ENCODE measurements at places on chromosomes 4 and X.

- no peak for DNase-seq
These were observed 45.1 kb upstream of the WDR17 start for GRCh38 chr4:176020481-176021085.

DNA sequence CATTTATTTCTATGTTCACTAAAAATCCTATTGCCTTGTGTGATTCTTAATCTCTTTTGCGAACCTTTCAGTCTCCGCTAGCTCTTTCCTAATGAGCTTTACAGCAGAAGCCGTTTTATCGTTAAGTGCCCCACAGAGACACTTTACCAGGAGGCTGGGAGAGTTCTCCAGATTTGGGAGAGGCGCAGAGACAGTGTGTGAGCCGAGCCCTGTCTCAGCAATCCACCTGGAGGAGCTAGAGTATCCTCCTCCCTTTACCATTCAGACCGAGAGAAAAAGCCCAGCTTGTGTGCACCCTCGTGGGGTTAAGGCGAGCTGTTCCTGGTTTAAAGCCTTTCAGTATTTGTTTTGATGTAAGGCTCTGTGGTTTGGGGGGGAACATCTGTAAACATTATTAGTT lies 54.9 kb upstream of the MTM1 start:
- no peak for DNase-seq

- DNase-seq = no peak
These were observed 604.6 kb upstream of the GRIA3 start for GRCh38 chrX:122579526-122579925.

- no peak for DNase-seq
These were observed 187.1 kb downstream of the SHROOM3 start for GRCh38 chr4:76622126-76622525.

DNA sequence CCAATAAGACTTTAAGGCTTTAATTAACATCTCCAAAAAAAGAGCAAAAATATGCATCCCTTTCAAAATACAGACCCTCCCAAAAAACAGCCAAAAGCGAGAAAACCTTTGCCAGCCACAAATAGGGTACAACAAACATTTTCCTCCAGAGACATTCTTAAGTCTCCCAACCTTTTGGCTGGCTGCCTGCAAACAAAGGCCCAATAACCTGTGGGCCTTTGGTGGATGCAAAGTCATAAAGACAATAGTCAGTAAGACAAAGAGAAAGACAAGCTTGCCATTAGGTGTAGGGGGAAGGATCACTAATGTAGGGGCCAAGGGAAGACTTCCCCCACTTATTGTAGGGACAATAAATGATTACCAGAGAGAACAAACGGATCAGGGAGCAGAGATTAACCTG lies 215.5 kb upstream of the ZFP42 start:
- no peak for DNase-seq

GRCh38 chr4:54976682-54977081 lies 148.7 kb downstream of the KDR start:
- DNase-seq = no peak

GRCh38 chr4:172777729-172778431 lies 390.7 kb upstream of the GALNT7 start:
- DNase-seq = no peak

DNA sequence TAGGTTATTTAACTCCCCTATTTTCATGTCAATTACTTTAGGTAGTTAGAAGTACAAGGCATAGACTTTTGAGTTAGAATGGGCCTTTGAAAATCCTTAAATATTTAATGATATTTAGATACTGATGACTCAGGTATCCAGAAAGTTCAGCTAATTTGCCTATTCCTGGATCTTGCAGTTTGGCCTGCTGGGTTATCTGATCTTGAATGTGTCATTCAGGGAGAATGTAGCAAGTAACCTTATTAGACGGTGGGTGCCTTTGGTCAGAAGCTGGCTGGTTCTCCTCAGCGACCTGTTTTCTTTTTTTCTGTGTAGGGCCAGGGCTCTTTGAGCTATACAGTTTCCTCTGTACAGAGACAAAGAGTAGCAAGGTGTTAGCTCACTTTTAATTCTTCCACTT lies 42.0 kb downstream of the MTM1 start:
- no peak for DNase-seq

GRCh38 chr4:99832758-99833157 lies 16.1 kb downstream of the DAPP1 start:
- DNase-seq = no peak

DNA sequence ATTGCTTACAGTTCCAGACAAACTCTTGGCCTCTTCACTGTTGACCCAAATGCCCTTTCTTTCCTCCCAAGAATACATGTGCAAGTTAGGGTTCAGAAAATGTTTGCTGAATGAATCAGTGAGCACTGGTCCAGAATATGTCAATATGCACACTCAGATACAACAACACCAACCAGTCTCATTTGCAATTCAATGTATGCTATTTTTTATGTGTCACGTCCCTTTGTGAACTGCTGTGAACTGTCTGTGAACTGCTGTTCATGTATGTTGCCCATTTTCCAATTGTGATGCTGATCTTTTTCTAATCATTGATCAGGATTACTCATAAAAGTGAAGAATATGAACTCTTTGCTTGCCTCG lies 17.8 kb downstream of the GAB3 start:
- no peak for DNase-seq

GRCh38 chr4:113183032-113183605 lies 133.7 kb downstream of the ANK2 start:
- DNase-seq = no peak

GRCh38 chr4:100366213-100366612 lies 151.6 kb downstream of the EMCN start:
- no peak for DNase-seq

GRCh38 chrX:98296129-98296528 lies 1412.4 kb downstream of the RPA4 start:
- DNase-seq = no peak

GRCh38 chr4:122861172-122861943 lies 34.7 kb downstream of the FGF2 start:
- DNase-seq = no peak

All from lower leg skin (tissue), 4 donors.